ENCODE measurements at places on chromosomes 13 and 19.

DNA sequence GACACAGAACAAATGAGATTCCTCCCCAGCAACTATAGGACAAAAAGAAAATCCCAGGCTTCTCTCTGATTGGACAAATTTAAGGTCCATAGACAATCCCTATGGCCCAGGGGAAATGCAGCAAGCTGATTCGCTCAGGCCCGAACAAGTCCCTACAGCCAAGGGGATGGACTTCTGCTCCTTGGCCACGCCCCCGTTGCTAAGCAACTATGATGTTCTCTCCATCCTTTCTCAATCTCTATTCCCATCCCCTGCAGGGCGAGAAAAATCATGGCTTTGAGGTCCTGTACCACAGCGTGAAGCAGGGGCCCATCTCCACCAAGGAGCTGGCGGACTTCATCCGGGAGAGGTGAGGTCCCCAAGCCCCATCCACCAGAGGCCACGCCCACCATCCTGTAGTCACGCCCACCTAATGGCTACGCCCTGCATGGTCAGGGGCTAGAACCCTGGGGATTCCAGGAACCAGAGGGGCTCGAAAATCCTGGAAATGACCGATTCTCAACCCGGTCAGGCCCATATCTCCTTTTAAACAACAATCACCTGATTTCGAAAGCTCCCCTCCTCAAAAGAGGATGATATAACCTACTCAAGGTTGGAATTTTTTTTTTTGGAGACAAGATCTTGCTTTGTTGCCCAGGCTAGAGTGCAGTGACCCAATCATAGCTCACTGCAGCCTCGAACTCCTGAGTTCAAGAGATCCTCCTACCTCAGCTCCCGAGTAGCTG is 11.4 kb downstream of the FCHO1 start:
- peak; percentile 69 for DNase-seq

DNA sequence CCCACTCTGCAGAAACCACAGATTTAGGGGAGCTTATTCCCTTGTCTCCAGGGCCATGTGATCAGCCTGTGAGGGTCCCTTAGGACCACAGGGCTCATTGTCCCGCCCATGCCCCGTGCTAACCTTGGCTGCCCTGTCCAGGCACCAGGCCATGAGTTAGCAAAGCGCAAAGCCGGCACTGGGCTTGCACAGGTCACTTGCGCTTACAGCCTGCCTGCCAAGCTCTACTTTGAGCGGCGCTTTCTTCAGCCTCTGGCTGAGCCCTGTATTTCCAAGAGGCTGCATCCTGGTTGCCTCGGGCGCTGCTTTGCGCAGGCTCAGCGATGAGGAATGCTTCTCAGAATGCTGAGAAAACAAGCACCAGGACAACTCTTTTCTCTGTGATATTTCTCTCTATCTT is 188.0 kb downstream of the TDRD3 start:
- DNase-seq = no peak

DNA sequence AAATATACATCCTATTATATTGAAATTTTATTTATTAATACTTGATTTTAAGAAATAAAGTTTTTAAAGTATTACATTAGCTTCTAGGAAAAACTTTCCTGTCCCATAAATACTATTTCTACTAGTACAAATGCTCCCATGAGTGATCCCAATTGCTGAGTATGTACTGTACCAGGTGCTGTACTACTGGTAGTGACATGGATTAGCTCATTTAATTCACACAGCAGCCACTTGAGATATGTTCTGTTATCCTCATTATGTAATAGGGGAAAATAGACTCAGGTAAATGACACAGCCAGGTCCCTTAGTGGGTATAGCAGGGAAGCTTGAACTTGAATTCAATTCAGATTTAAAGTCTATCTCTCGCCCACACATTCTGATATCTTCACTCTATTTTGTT is 363.1 kb downstream of the FGF14 start:
- no peak for DNase-seq

- DNase-seq = no peak
Measured at GRCh38 chr19:1560286-1560882, 7.7 kb downstream of the MEX3D start.

DNA sequence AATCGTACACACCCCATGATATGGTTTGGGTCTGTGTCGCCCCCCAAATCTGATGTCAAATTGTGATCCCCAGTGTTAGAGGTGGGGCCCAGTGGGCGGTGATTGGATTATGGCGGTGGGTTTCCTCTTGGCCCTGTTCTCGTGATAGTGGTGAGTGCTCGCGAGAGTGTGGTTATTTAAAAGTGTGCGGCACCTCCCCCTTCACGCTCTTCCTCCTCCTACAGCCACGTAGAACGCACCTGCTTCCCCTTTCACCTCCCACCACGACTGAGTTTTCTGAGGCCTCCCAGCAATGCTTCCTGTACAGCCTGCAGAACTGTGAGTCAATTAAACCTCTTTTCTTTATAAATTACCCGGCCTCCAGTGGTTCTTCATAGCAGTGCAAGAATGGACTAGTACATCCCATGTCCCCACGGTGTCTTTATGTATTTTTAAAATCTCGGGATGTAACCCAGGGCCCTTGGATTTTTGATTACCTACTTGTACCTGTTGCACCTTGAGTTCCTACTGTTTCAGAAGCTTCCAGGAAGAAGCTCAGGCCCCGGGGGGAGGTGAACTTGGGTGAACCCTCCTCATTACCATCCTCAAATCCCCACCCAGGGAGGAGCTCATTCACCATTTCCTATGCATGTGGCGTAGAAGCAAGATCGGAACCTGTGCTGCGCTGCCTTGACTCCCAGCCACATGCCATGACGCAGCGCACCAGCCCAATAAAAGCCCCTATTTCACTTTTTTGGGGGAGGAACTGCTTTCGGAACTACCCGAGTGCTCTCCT is 52.4 kb downstream of the TEX29 start:
- DNase-seq = no peak

- DNase-seq = no peak
Measured at GRCh38 chr13:69553976-69554375, 553.6 kb upstream of the ATXN8OS start.

GRCh38 chr19:2421581-2422306 is 5.6 kb downstream of the TIMM13 start:
- no peak for DNase-seq

DNA sequence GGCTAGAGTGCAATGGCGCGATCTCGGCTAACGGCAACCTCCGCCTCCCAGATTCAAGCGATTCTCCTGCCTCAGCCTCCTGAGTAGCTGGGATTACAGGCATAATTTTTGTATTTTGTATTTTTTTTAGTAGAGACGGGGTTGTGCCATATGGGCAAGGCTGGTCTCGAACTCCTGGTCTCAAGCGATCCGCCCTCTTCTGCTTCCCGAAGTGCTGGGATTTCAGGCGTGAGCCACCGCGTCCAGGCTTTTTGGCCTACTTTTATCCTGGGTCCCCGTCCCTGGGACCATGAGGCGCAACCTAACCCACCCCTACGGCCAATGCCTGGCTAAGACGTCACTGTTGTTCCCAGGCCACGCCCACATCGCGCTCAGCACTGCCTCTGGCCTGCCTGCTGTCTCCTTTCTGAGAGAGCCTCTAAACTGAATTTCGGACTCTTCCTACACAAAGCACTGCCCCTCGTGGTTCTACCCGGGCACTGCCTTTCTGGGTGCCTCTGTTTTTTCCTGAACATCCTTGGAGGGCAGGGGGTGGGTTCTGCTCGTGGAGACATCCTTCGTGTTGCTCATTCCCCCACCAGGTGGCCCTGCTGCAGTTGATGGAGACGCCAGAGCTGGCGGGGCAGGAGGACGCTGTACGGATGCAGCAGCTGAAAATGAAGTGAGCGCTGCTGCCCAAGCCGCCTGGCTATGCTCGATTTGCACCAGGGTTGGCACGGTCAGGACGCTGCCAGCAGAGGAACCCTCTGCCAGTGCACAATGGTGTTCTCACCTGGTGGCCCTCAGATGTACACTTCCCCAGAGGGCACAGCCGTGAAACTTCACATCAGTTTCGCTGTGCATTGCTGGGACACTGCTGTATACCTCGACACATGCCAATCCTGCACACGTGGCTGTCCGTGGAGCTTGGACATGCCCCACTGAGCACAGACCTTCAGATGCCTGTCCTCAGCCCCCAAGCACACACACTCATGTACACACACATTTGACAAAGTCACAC is 2.0 kb downstream of the REX1BD start:
- DNase-seq = peak; percentile 90

Measured in epithelial cell of esophagus (primary cell).